Spinal cord (tissue), 10 donors: ENCODE measurements at places on chromosomes 4 and X. TPM values are rescaled to one million over a fixed set of nuclear protein-coding genes. Genes with fewer than 3 reads are reported as not detected.

- no peak for DNase-seq
These were observed 671.5 kb upstream of the GRIA3 start for GRCh38 chrX:122512561-122513072.

- no peak for DNase-seq
These were observed 185.2 kb downstream of the UNC5C start for GRCh38 chr4:95363559-95363925.

ASB11 gene
- 0.06 TPM for total RNA-seq

KCNE5 gene
- 9.1 TPM for total RNA-seq

- no peak for DNase-seq
These were observed 88.4 kb downstream of the PDE5A start for GRCh38 chr4:119540249-119540648.

GAGE12E gene
- not detected for total RNA-seq

GRCh38 chr4:76420762-76421581 lies at the start of gene CCDC158:
Gene CCDC158, minus strand, starts transcription at chr4:76421141. Its CDS starts 17,934 bp downstream, at chr4:76403207.
- DNase-seq: no peak

DNA sequence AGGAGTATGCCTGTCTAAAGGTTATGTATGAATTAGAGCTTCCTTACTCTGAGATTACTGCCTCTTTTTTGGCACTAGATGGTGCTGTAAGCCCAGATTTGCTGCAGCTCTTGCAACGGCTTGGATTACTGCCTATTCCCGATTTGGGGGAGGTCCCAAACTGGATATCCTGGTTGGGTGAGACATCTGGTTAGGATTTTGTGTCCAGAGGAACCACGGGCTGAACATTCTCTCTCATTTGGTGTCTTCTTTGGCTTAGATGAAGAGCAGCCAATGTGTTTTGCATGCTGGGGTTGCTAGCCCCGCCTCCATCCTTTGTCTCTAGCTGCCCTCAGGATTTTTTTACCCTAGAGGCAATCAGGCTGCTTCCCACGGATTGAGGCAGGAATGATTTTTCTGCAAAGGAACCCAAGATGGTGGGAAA lies 31.9 kb downstream of the F8A1 start:
- DNase-seq: peak; percentile 23

GRCh38 chr4:8780086-8780485 lies 91.6 kb downstream of the HMX1 start:
- no peak for DNase-seq

GRCh38 chr4:155639704-155640523 lies 26.7 kb upstream of the GUCY1A1 start:
- DNase-seq: no peak

ABHD18 gene
- 13.7 TPM for total RNA-seq

- no peak for DNase-seq
These were observed 7.1 kb downstream of the NHSL2 start for GRCh38 chrX:71917621-71918343.

DNA sequence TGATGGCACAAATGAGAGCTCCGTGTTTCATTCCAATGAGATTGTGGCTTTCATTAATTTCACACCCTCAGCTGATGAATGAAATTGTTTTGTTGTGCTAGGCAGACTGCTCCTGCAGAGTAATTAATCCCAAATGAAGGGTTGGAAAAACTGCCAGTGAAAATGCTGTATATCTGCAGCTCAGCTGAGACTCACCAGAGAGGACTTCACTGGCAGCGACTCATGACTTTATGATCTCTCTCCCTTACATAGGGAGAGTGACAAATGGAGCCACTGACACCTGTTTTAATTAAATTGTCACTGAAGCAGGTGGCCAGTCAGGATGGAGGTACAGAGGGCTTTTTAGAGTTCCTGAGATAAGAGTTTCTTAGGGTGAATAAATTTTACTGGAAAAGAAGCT lies 24.8 kb downstream of the GRXCR1 start:
- DNase-seq: peak; percentile 90

SYP gene
- 192 TPM for total RNA-seq

DNA sequence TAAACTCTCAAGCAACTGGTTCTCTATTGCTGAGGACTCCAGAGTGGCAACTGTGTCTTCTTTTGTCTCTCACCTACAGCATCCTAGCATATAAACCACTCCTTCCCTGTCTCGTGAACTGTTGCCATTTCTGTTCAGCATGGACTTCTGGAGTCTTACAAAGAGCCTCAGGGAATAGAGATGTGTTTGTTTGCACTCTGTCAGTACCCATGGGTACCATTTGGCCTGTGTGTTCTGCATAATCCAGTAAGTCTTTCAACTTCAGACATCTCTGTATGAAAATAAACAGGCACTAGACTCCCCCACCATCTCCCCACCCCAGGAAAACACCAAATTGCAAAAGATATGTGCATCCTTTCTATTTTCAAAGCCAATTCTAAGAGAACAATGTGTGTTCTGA lies 1351.6 kb upstream of the PABPC4L start:
- DNase-seq: no peak

GRCh38 chrX:33149580-33149979 lies 61.8 kb downstream of the DMD start:
- no peak for DNase-seq

ZFP42 gene
- 0.55 TPM for total RNA-seq

- no peak for DNase-seq
These were observed 562.9 kb upstream of the FAT1 start for GRCh38 chr4:187286525-187286924.

UGT2B11 gene
- not detected for total RNA-seq

G3BP2 gene
- 126 TPM for total RNA-seq

- DNase-seq: no peak
These were observed 53.5 kb downstream of the APBB2 start for GRCh38 chr4:41160856-41161255.

DNA sequence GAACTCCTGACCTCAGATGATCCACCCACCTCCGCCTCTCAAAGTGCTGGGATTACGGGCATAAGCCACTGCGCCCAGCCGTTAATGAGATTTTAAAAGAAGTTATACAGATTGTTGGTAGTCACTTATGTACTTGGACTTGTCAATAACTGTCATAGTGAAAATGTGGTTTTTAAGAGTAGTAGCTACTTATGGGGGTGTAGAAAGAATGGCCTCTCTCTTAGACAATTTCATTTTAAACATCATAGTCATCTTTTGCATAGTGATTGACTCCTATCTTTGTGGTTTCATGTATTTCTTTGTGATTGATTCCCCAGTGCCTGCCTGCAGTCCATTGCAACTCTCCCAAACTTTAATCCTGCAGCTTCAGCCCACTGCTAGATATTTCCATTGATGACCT lies 17.4 kb downstream of the FAM199X start:
- DNase-seq: no peak

TSPAN7 gene
- 177 TPM for total RNA-seq

DNA sequence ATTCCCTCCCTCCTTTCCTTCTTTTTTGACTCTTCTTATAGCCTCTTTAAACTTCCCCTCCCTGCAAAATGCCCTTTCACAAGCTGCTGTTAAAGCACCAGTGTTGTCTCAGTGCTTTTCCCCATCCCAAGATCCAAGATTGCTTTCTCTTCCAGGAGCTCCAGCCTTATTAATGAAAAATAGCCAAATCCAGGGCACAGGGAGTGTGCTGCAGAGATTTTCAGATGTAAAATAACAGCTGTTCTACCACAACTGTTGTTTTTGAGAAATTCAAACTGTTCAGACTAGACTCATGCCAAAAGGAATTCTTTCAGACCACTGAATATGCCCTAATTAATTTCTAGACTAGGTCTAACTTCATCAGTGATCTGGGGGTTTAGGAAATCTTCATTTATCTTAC lies 47.0 kb upstream of the GPC3 start:
- no peak for DNase-seq

GRCh38 chr4:1952719-1953118 lies 56.1 kb downstream of the NELFA start:
- no peak for DNase-seq

NAP1L2 gene
- 18.0 TPM for total RNA-seq

SOX3 gene
- 2.1 TPM for total RNA-seq

PCSK1N gene
- 91.4 TPM for total RNA-seq

ASMTL gene
- total RNA-seq: 15.6 TPM

GRCh38 chrX:17020851-17021821 lies 74.7 kb downstream of the REPS2 start:
- no peak for DNase-seq

GRCh38 chrX:19440713-19441112 lies 74.6 kb downstream of the MAP3K15 start:
- no peak for DNase-seq

DNA sequence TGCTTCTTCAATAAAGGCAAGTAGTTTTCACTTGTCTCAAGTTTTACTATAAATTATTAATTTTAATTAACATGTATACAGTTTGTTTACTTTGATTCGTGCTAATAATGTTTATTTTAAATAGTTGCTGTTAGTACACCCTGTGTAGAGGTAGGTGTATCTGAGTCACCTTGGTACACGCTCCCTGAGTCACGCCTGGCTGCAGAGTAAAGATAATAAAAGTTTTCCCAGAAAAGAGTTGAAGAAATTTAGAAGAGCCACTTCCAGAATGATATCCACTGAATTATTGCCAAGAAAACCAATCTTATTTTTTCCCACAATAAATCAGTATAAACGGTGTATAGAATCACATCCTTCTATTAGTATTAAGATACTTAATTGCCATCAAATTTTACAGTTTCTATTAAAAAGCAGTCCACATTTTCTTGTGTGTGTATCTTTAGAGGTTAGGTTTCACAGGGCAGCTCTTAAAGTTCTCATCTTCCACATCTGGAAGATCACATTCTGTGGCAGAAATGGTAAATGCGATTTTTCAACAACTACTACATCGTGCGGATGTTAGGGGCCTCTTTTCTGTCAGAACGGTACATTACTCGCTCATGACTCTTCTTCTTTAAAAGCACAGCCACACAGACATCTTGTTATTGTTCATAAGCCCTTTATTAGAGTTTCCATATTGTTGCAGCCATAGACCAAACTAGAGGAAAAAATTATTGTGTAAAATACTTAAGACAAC lies 55.4 kb downstream of the HADH start:
- DNase-seq: no peak

GRCh38 chr4:188245651-188246050 lies 106.4 kb downstream of the TRIML1 start:
- no peak for DNase-seq

DNA sequence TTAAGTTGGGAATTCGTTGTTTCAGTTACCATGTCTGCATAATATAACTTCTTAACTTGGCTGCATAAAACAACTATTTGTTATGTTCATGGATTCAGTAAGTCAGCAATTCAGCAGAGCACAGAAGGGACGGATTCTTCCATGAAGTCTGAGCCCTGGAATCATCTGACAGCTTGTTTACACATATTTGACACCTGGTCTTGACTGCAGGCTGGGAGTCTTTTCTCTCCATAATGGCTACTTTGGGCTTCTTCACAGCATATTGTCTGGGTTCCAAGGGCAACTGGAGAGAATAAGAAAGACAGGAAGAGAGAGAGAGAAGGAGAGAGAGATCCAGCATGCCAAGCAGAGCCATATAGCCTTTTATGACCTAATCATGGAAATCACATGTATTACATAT lies 23.1 kb downstream of the CENPC start:
- no peak for DNase-seq

GRCh38 chr4:26085551-26085950 lies 171.5 kb downstream of the SMIM20 start:
- DNase-seq: no peak

DNA sequence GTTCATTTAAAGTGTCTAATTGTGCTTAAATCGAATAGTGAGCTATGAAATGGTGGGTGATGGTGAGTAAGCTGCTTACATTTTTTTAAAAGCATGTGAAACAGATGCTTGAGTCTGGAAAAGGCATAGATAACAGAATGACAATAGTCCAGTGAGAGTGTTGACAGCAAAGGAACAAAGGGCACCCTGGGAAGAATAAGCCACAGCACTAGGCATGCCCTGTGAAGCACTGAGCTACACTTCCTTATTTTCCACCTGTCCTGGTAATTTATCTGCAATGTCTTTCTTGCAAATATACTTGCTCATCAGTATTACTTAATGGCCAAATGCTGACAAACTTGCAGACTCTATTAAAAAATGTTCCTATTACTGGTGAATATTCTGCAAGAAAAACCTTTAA lies 168.7 kb downstream of the PRDM5 start:
- DNase-seq: no peak

NAT8L gene
- total RNA-seq: 13.8 TPM

GRCh38 chr4:190019023-190019858 lies 7.8 kb downstream of the FRG2 start:
- no peak for DNase-seq

SERPINA7 gene
- 0.06 TPM for total RNA-seq

DNA sequence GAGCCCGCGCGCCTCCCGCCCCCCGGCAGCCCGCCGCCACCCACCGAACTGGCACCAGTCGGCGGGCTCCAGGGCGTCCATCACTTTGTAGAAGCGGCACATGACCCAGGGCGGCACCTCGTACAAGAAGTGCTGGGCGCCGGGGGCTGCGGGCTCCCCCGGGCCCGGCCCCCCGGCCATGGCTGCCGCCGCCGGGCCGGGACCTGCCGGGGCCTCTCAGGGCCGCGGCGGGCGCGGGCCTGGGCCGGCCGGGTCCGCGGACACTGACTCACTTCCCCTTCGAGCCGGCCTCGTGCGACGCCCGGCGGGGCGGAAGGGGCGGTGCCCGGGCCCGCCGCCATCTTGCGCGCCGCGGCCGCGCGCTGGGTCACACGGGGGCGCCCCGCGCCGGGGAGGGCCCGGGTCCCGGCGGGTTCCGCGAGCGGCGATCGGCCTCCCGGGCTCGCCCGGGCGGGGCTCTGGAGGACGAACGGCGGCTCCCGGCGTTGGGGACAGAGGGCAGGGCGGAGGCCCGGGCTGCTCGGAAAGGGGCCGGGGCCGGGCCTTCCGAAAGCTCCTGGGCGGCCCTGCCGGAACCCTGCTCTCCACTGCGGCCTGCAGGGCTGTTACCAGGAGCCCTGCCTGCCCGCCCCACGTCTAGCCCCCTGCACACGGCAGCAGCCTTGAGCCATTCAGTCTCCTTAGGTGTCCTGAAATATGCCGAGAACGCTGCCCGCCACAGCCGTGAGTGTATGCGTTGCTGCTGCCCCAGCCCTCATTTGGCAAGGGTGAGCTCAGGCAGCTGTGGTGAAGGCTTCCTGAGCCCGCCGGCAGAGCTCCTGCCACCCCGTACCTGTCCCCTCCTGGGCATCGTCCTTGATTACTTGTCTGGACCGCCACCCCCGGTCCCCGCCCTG lies at the start of gene IRAK1:
Gene IRAK1 (minus strand): TSS at position 270 of the 896 bp plus-strand sequence. CDS start 90 bp downstream, at position 180.
- no peak for DNase-seq

GRCh38 chr4:63315651-63316050 lies 1093.6 kb downstream of the TECRL start:
- DNase-seq: no peak

PCDH10 gene
- total RNA-seq: 21.6 TPM

GSX2 gene
- not detected for total RNA-seq

USP51 gene
- 7.9 TPM for total RNA-seq

DNA sequence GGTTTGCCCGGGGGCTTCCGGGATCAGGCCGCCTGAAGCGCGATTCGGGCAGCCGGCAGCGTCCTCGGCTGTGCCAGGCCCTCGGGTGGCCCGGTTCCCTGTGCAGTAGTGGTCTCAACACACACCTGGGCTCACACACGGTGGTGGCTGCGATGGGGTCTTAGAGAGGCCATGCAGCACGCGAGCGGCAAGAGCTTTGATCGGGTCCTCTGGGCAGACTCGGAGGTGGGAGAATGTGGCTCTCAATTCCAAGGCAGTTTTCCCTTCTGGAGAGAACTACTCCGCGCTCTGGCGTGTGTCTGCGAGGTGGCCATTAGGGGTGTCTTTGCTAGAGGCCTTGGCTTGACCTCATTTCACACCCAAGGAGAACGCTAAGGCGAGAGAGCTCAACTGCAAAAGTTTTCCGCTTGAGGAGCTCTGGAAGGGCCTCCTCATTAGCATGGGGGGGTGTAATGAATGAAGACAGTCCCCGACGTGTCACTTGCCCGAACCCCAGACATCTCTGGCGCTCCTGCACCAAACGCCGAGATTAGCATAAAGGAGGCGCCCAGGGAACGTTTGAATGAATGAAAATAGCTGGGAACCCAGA lies 771 bp upstream of the RBPJ start:
- DNase-seq: peak; percentile 46

- no peak for DNase-seq
These were observed 74.9 kb downstream of the CRLF2 start for GRCh38 chrX:1137531-1137930.
